ENCODE measurements at places on chromosomes 1 and 21. TPM values are rescaled to one million over a fixed set of nuclear protein-coding genes. Genes with fewer than 3 reads are reported as not detected.

Gene FCRL4
- not detected for total RNA-seq

DNA sequence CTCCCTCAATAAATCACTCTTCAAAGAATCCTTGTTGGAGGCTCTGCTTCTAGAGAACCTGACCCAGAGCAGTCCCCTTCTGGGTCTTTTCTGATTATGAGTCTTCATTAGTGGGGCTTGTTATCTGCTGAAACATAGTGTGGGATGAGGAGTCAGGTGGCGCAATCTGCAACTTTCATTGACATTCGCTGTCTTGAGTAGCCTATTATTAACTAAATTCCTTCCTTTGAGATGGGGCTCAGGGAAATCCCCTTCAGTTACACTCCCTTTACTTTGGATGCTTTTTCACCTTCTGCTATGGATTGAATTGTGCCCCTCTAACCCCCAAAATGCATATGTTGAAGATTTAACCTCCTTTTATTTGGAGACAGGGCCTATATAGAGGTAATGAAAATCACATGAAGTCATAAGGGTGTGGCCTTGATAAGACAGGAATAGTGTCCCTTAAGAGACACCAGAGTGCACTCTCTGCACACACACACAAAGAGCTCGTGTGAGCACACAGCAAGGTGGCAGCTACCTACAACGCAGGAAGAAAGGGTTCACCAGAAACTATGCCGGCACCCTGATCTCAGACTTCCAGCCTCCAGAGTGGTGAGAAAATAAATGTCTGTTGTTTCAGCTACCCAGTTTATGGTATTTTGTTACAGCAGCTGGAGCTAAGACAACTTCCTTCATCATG is 19.5 kb downstream of the DIO1 start:
- no peak overlapping the region for H3K4me3 ChIP-seq
- H3K27me3 ChIP-seq: no peaks in the 10 kb centered on the region
- H3K27ac ChIP-seq: no peak overlapping the region
- no peaks in the 10 kb centered on the region for H3K4me1 ChIP-seq
- no peak for DNase-seq

- H3K27ac ChIP-seq: peak overlapping the region; percentile 79
- H3K27me3 ChIP-seq: no peaks in the 10 kb centered on the region
- no peaks in the 10 kb centered on the region for H3K36me3 ChIP-seq
- H3K4me3 ChIP-seq: peak overlapping the region; percentile 92
Observed at GRCh38 chr1:236282425-236282716, 613 bp upstream of the ERO1B start.

DNA sequence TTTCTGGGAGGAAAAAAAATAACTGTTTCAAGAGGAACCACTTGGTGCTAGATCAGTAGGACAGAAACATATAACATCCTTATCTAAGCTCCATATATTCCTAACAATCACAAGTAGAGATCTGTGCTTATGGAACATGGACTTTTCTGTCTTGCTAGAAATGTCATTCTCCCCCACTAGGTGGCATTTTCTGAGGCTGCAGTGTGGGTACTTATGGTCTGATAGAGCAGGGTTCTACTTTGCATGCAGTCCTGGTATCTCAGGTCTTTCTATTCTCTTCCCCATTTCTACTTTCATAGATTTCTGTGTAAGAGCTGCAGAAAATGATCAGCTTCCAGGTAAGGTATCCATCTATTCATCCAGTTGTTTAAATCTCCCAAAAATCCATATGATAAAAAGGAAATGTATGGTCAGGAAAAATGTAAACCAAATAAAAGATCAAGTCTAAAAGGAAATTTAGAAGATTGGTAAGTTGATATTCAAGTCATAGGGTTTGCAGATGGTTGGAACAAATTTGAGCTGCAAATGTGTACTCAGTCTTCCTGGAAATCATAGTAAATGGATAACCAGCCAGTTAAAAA is 1.5 kb downstream of the ZNF684 start:
- H3K4me3 ChIP-seq: peak overlapping the region; percentile 78
- H3K27ac ChIP-seq: peak overlapping the region; percentile 68
- no peak for DNase-seq

Gene SYDE2
- total RNA-seq: 4.8 TPM

- no peaks in the 10 kb centered on the region for H3K27me3 ChIP-seq
- no peak overlapping the region for H3K4me3 ChIP-seq
- no peak overlapping the region for H3K27ac ChIP-seq
- H3K4me1 ChIP-seq: peaks cover 4% of the 10 kb centered on the region
Observed at GRCh38 chr1:223716302-223716862, 4.0 kb downstream of the CAPN2 start.

GRCh38 chr21:38989745-38990423 is 184.2 kb downstream of the ETS2 start:
- no peaks in the 10 kb centered on the region for H3K27me3 ChIP-seq
- peak overlapping the region; percentile 24 for H3K27ac ChIP-seq
- H3K4me1 ChIP-seq: peaks cover 20% of the 10 kb centered on the region
- DNase-seq: no peak
- no peak overlapping the region for H3K4me3 ChIP-seq

DNA sequence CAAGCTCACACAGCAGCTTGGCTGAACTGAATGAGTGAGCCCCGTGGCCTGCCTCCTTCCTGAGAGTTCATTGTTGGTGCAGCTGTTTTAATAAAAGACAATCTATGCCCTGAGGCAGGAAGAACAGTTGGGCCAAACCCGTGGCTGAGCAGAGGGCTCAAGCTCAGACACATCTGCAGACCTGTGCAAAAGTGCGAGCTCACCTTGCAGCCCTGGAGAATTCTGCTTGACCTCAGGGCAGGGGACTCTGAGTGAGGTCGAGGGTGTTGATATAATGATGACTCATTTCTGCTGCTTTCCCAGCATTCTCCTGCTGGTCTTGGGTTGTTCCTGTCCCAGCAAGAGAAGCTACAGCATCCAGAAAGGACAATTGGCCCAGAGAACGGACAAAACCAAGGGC is 61.0 kb downstream of the ATP5PO start:
- H3K4me3 ChIP-seq: no peak overlapping the region
- H3K27me3 ChIP-seq: no peaks in the 10 kb centered on the region
- no peak for DNase-seq
- no peaks in the 10 kb centered on the region for H3K4me1 ChIP-seq
- no peak overlapping the region for H3K27ac ChIP-seq

DNA sequence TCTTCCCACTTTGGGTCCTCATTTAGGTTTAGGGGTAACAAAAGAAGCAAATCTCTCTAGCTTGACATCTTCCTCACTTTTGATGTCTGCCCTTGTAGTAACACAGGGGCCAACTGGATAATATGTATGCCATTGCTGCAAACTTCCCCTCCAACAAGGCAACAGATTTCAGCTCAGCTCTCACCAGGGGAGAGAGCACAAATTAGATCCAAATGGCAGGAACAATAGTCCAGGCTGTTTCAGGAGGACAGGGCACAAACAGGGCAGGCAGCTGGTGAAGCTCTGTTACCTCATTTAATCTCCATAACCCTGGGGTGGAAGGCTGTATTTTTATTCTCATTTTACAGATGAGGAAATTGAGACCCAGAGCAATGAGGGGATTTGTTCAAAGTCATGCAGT is 4.3 kb upstream of the PIK3R3 start:
- no peaks in the 10 kb centered on the region for H3K36me3 ChIP-seq
- no peaks in the 10 kb centered on the region for H3K27me3 ChIP-seq
- H3K4me1 ChIP-seq: no peaks in the 10 kb centered on the region
- no peak for DNase-seq
- H3K27ac ChIP-seq: no peak overlapping the region

DNA sequence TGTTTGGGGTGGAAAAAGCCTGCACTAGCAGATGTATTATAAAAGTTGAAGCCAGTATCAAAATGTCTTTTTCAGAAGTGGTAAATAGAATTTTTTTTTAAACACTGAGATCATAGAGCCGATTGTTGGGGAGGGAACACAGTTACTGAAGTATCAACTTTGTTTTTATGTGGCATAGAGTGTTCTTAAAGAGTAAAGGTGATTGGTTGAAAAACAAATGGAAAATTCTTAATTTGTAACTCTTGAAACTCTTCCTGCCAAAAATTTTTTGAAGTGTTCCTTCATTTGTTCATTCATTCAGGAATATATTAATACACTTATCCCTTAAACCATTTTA is 83.3 kb downstream of the DISP1 start:
- peak overlapping the region; percentile 16 for H3K4me3 ChIP-seq
- no peaks in the 10 kb centered on the region for H3K36me3 ChIP-seq
- H3K27ac ChIP-seq: peak overlapping the region; percentile 4
- no peaks in the 10 kb centered on the region for H3K4me1 ChIP-seq

Measured in right lobe of liver (tissue), 6 donors.